ENCODE measurements at places on chromosomes 4 and X.

DNA sequence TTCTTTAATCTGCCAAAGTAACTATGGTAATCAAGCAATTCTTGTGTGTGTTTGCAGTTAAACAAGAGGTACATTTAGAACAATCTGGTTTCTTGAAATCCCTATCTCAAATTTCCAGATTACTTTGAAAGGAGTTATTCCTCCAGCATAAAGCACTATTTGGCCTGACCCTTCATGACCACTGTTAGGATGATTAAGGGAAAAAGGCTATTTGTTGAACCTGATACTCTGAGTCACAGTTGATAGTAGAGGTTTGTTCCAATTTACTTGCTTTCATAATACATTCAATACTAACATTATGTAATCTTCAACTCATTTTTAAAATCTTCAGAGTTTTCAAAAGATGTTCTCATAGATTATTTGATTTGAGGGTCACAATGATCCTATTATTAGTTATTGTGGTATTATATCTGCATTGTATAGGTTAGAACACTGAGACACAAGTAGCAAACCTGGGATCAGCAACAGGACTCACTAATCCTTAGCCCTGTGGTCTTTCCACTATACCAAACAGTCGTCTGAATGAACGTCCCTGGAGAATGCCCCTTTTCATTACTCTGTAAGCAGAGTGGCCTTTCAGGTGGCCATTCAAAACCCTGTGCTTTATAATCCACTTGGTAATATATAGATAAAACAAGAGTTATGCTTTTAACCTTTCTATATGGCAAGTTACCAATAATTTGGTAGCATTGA is 8.1 kb upstream of the NDST4 start:
- no peak for DNase-seq

DNA sequence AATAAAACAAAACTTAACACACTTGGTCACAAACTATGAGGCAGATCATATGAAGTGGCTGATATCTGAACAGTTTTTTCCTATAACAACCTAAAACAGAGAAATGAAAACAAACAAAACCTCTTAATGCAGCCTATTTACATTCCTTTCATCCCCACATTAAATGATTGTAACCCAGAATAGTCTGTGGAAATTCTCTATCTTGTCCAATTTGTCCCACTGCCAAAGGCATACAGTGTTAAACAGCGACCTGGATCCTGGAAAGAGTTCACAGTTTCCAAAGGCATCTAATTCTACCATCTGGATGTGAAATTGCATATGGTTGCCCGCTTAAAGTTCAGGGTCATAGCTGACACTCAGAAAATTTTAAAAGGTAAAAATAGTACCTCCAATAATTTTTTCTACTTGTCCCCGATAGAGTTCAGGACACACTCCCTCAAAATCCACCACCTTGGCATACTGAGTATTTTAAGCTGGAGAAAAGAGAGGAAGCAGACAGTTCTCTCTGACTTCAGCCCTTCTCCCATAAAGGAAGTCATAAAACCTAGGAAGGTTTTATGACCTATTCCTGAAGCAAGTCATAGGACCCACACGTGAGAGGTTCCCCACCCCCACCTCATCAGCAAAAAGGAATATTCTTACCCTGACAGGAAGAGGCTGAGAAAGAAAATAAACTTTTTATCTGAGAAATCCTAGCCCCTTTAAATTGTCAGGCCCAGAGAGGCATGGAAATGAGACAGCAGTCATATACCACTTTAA is 270.2 kb downstream of the PAPSS1 start:
- no peak for DNase-seq

GRCh38 chrX:8663325-8663724 is 68.6 kb downstream of the ANOS1 start:
- peak; percentile 1 for DNase-seq

GRCh38 chr4:453267-453666 is 45.7 kb downstream of the ZNF721 start:
- DNase-seq, result no peak

GRCh38 chr4:87974856-87975462 is 555 bp upstream of the SPP1 start:
- DNase-seq, result no peak

- no peak for DNase-seq
These were observed 40.9 kb upstream of the EOLA2 start for GRCh38 chrX:149979126-149979644.

GRCh38 chr4:174260099-174260498 is 23.4 kb downstream of the FBXO8 start:
- DNase-seq, result peak; percentile 8

DNA sequence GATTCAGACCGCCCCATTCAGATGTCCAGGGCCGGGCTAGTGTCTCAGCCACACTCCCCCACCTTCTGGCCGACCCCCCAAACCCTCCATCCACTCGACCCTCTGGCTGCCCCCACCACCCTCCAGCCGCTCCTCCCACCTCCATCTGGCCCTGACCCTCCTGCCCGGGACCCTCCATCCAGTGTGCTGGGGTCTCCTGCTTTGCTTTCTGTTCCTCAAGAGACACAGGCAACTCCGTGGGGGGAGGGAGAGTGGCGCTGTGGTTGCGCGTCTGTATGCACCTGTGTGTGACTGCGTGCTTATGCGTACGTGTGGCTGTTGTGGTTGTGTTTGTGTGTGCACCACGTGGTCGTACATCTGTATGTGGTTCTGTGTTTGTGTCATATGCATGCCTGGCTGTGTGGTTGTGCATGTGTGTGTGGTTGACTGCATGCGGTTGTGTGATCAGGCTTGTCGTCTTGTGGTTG is 33.3 kb downstream of the CPLX1 start:
- no peak for DNase-seq

GRCh38 chr4:186013419-186014186 is 55.4 kb upstream of the TLR3 start:
- no peak for DNase-seq

GRCh38 chr4:42710329-42710728 is 53.4 kb upstream of the ATP8A1 start:
- DNase-seq, result no peak

GRCh38 chrX:24410514-24411189 is 50.2 kb downstream of the SUPT20HL1 start:
- DNase-seq, result no peak

GRCh38 chr4:158523990-158524535 is 2.4 kb downstream of the RXFP1 start:
- DNase-seq, result no peak

GRCh38 chr4:77613267-77613666 is 7.6 kb downstream of the CXCL13 start:
- peak; percentile 22 for DNase-seq

GRCh38 chr4:120773641-120774040 is 148.9 kb downstream of the PRDM5 start:
- no peak for DNase-seq

GRCh38 chrX:39896951-39897740 is 200.6 kb downstream of the BCOR start:
- DNase-seq, result peak; percentile 85

- DNase-seq, result peak; percentile 1
These were observed 48.6 kb upstream of the DCX start for GRCh38 chrX:111460607-111461006.

DNA sequence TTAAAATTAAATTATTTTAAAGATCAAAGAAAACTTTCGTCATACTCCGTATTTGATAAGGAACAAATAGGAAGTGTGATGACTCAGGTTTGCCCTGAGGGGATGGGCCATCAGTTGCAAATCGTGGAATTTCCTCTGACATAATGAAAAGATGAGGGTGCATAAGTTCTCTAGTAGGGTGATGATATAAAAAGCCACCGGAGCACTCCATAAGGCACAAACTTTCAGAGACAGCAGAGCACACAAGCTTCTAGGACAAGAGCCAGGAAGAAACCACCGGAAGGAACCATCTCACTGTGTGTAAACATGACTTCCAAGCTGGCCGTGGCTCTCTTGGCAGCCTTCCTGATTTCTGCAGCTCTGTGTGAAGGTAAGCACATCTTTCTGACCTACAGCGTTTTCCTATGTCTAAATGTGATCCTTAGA is at the start of gene CXCL8:
TSS of gene CXCL8 (plus strand) at position 217 of the 426 bp plus-strand sequence. CDS start at position 307, 90 bp downstream.
- DNase-seq, result peak; percentile 71

GRCh38 chr4:15577508-15577907 is 77.6 kb downstream of the FBXL5 start:
- peak; percentile 39 for DNase-seq

GRCh38 chr4:128590773-128591172 is 218.7 kb upstream of the JADE1 start:
- no peak for DNase-seq

- DNase-seq, result no peak
These were observed 50.9 kb downstream of the TSPAN7 start for GRCh38 chrX:38612281-38612680.

- peak; percentile 11 for DNase-seq
These were observed 15.5 kb downstream of the FRMPD4 start for GRCh38 chrX:12153741-12154140.

GRCh38 chr4:37964734-37965457 is 4.7 kb downstream of the PTTG2 start:
- DNase-seq, result no peak

- DNase-seq, result peak; percentile 17
These were observed 133.4 kb downstream of the ATG4A start for GRCh38 chrX:108224727-108225621.

- DNase-seq, result no peak
These were observed 10.9 kb upstream of the RHOXF2 start for GRCh38 chrX:120147537-120147936.

GRCh38 chr4:38531141-38531727 is 132.8 kb upstream of the KLF3 start:
- peak; percentile 5 for DNase-seq

DNA sequence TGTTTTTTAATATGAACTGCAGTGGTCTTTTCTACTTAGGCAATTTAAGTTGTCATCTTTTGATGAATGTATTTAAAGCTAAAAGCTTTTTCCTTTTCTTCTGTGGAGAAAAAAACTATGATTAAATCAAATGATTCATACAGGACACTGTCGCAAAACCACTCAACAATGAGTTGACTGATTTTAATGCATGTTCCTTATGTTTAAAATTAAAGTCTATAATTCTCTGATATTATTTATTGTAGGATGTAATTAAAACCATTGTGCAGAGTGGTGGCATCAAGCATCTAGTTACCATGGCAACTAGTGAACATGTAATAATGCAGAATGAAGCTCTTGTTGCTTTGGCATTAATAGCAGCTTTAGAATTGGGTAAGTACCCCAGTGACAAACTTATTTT is 172.5 kb downstream of the RAP1GDS1 start:
- no peak for DNase-seq

DNA sequence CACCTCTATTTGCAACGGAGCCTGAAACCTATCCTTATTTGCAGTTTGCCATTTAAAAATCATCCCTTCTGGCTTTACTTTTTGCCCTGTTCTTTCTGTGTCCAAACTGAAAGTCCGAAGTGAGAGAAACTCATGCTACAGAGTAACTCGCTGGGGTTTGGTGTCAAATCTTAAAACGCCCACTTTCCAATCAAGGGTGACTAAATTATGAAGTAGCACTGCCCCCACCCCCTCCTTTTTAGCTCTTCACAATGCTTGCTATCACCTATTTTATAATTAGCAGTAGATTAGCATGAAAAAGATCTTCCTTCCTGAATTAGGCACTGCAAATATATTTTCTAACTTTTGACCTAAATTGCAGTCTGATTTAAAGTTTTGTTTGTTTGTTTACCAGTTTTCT is 52.5 kb downstream of the VGLL1 start:
- no peak for DNase-seq

All from fibroblast of skin of scalp (primary cell).